ENCODE measurements at places on chromosomes 6 and 20.

DNA sequence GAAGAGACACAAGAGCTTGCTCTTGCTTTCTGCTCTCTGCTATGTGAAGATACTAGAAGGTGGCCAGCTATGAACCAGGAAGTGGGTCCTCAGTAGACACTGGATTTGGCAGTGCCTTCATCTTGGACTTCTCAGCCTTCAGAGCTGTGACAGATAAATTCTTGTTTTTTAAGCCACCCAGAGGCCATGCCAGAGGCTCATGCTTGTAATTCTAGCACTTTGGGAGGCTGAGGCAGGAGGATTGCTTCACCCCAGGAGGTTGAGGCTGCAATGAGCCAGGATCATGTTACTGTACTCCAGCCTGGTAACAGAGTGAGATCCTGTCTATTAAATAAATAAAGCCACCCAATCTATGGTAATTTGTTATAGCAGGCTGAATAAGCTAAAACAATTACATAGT is 185.5 kb upstream of the SALL4 start:
- H3K4me3 ChIP-seq, result no peak overlapping the region
- no peaks in the 10 kb centered on the region for H3K4me1 ChIP-seq
- H3K27ac ChIP-seq, result no peak overlapping the region
- no peaks in the 10 kb centered on the region for H3K36me3 ChIP-seq
- H3K27me3 ChIP-seq, result no peaks in the 10 kb centered on the region

DNA sequence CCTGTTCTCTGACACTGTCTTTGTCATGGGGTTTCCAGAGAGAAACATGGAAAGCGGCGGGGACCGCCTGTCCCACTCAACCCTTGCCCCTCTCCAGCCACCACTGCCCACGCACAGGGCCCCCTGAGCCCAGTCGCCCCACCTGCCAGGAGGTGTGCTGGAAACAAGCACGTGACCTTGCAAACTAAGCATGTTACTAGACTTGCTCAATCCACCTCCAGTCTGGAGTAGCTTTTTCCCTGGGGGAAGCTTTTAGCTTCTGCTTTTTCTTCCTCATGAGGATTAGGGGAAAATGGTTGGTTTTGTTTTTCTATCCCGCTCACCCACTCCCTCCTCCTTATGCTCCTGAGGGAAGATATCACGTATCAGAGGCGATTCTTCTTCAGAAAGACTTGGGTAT is 105.7 kb downstream of the PLEKHG1 start:
- H3K4me3 ChIP-seq, result no peak overlapping the region
- H3K4me1 ChIP-seq, result no peaks in the 10 kb centered on the region
- H3K36me3 ChIP-seq, result no peaks in the 10 kb centered on the region
- H3K27me3 ChIP-seq, result no peaks in the 10 kb centered on the region

- no peaks in the 10 kb centered on the region for H3K36me3 ChIP-seq
- no peak overlapping the region for H3K27ac ChIP-seq
- no peak for DNase-seq
- peak overlapping the region; percentile 78 for H3K4me3 ChIP-seq
Measured at GRCh38 chr6:131061041-131061750, 1.8 kb downstream of the EPB41L2 start.

- no peak overlapping the region for H3K4me3 ChIP-seq
- no peak overlapping the region for H3K27ac ChIP-seq
- H3K4me1 ChIP-seq, result peaks cover 60% of the 10 kb centered on the region
Measured at GRCh38 chr6:56727097-56727850, 84.6 kb upstream of the DST start.

DNA sequence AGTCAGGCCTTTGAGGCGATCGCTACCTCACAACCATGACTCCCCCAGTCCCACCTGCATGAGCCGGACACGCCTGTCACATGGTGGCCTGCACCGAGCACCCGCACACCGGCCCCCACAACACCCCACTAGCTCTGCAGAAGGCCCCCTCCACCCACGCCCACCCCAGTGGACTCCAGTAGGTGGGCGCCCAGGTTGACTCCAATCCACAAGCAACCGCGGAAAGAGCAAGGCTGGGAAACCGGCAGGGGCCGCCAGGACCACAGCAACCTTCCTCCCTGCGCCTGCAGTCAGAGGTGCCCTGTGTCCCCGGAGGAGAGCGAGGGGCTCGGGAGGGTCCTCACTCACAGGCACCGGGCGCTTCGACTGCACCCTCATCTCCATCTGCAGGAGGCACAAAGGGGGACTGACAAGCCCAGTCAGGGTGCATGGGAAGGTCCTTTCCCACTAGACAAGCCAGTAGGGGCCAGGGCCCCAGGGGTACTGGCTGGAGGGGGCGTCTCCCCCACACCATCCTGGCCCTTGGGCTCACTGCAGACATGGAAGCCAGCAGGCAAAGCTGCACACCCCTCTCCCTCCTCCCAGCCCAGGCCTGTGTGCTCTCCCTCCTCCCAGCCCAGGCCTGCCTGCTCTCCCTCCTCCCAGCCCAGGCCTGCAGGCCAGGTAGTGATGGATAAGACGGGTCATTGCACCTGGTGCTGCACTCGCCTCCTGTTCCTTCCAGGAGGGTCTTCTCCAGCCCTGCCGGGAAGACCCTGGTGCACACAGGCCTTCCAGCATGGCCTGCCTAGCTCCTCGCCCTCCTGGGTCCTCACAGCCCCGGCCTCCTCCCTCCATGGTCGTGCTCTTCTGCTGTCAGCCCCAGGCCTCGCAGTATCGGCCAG is 137.2 kb downstream of the DLL1 start:
- H3K27me3 ChIP-seq, result no peaks in the 10 kb centered on the region
- H3K27ac ChIP-seq, result peak overlapping the region; percentile 72
- H3K36me3 ChIP-seq, result no peaks in the 10 kb centered on the region
- no peak overlapping the region for H3K4me3 ChIP-seq
- no peak for DNase-seq

- no peaks in the 10 kb centered on the region for H3K27me3 ChIP-seq
- no peaks in the 10 kb centered on the region for H3K36me3 ChIP-seq
- DNase-seq, result no peak
- no peak overlapping the region for H3K4me3 ChIP-seq
Measured at GRCh38 chr6:133855991-133856370, 32.9 kb upstream of the TCF21 start.

DNA sequence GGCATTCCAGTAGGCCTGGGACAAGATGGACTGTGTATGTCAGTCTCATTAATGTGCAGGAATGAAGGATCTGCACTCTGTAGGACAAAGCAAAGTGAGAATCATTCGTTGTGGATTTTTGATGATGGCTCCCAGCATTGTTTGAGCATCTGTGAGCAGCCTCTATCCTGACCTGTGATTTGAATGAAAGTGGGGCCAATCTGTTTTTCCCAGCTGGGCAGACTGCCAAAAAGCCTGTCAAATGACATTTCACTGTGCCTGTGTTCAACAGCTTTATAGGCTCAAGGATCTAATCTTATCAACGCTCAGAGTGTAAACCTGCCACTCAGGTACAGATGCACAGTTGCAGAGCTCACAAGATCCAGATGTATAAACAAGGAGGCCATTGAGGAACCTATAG is 86.7 kb upstream of the SYNDIG1 start:
- H3K27ac ChIP-seq, result no peak overlapping the region
- no peaks in the 10 kb centered on the region for H3K36me3 ChIP-seq
- no peak for DNase-seq
- no peak overlapping the region for H3K4me3 ChIP-seq
- H3K4me1 ChIP-seq, result no peaks in the 10 kb centered on the region
- H3K27me3 ChIP-seq, result no peaks in the 10 kb centered on the region

DNA sequence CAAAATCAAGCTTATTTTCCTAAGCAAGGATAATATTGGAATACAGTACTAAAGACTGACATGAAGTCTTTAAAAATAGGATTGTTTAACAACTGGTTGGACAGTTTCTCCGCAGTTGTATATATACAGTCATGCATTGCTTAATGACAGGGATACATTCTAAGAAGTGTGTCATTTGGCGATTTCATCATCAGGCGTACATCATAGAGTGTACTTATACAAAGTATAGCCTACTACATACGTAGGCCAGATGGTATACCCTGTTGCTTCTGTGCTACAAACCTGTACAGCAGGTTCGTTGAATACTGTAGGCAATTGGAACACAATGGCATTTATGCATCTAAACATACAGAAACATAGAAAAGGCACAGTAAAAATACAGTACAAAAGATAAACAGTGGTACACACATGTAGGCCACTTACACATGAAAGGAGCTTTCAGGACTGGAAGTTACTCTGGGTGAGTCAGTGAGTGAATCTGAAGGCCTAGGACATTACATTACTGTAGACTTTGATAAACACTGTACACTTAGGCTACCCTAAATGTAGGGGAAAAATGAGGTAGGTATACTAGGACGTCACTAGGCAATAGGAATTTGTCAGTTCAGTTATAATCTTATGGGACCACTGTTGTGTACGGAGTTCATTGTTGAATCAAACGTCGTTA is 20.1 kb downstream of the HECA start:
- H3K27me3 ChIP-seq, result no peaks in the 10 kb centered on the region
- no peaks in the 10 kb centered on the region for H3K36me3 ChIP-seq
- H3K4me1 ChIP-seq, result peaks cover 40% of the 10 kb centered on the region

DNA sequence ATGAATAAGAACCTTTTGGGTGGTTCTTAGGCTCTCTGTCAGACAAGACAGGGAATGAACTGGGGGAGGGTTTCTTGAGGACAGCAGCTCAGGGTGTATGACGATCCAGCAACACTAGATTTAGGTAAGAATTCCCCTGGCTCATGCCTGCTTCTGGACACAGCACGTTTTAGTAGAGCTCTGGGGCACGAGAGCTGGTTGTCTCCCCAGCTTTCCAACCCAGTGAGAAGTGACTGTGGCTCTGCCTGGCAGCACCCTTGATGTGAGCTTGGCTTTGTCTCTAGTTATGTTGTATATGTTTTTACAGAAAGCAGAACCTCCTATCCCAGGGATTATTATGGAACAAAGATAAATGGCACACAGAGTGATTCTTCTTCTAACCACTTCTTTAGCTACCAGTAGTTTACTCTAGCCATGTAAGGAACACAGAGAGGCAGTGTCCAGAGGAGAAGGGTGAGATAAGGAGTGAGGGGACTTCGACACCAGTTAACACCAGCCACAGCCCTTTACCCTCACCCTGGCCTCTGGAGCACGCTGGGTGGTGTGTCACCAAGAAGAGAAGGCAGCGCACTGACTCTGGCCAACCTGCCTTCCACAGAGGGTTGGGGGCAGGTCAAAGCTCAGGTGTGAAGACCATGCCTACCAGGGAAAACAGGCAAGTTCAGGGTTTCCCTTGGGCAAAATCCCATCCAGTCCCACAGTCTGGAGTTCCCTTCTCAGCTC is 3.9 kb downstream of the APOBEC2 start:
- no peak for DNase-seq
- H3K4me3 ChIP-seq, result peak overlapping the region; percentile 5
- H3K4me1 ChIP-seq, result peaks cover 84% of the 10 kb centered on the region
- peak overlapping the region; percentile 99 for H3K27ac ChIP-seq
- H3K36me3 ChIP-seq, result peaks cover 5% of the 10 kb centered on the region

- no peaks in the 10 kb centered on the region for H3K27me3 ChIP-seq
- H3K36me3 ChIP-seq, result no peaks in the 10 kb centered on the region
- no peak overlapping the region for H3K27ac ChIP-seq
- no peak for DNase-seq
Measured at GRCh38 chr20:52303281-52303950, 111.8 kb upstream of the ZFP64 start.

DNA sequence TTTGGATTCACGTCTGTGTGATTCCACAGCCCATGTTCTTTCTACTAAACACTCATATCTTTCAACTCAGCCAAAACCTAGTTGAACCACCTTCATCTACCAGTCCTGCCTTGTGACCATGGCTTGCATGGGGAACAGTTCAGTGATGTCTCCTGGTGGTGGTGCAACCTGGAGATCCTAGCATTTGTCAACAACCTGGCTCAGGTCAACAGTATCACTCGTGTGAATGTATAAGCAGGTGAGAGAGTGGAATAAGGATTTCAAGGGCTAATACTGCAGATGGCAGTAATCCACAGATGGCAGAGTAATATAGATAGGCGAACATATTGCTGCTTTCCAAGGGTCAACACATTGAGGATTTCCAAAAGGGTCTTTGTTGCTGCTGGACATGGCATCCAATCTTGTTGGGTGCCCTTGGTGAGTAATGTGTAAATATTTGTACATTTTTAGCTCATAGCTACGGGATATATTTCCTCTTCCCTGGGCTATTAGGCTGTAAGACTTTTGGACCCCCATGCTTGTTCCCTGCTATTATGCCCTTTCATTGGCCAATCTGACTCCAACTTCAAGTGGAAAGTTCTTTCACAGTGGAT is 13.4 kb downstream of the PBOV1 start:
- peaks cover 6% of the 10 kb centered on the region for H3K4me1 ChIP-seq
- H3K36me3 ChIP-seq, result no peaks in the 10 kb centered on the region
- no peak overlapping the region for H3K4me3 ChIP-seq
- no peak overlapping the region for H3K27ac ChIP-seq
- H3K27me3 ChIP-seq, result no peaks in the 10 kb centered on the region

- no peaks in the 10 kb centered on the region for H3K36me3 ChIP-seq
- H3K27ac ChIP-seq, result no peak overlapping the region
- no peaks in the 10 kb centered on the region for H3K4me1 ChIP-seq
- no peak for DNase-seq
- H3K4me3 ChIP-seq, result no peak overlapping the region
Measured at GRCh38 chr6:27829453-27830211, 82.6 kb downstream of the OR2B2 start.

- no peak overlapping the region for H3K4me3 ChIP-seq
- no peaks in the 10 kb centered on the region for H3K36me3 ChIP-seq
- no peak overlapping the region for H3K27ac ChIP-seq
- H3K4me1 ChIP-seq, result peaks cover 6% of the 10 kb centered on the region
- no peak for DNase-seq
Measured at GRCh38 chr6:39882531-39882899, 51.7 kb downstream of the MOCS1 start.

DNA sequence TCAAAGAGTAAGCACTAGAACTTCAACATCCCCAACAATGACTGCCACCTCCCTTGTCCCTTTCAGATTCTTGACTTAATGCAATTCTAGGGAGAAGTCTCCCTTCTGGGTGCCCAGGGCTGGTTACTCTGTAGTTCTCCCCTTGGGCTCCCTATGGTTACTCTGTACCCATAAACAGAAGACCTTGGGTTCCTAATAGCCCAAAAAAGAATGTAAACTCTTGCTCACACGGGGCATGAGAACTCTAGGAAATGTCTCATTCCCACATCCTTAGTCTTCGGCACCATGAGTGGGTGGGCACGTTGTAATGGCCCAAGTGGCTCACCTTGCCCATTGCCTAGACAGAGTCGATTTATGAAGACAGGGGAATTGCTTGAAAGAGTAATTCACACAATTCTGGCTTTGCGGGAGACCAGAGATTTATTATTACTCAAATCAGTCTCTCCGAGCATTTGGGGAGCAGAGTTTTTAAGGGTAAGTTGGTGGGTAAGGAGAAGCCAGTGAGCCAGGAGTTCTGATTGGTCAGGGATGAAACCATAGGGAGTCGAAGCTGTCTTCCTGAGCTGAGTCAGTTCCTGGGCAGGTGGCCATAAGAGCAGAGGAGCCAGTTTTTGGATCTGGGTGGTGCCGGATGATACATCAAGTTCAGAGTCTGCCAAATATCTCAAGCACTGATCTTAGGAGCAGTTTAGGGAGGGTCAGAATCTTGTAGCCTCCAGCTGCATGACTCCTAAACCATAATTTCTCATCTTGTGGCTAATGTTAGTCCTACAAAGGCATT is 61.2 kb upstream of the SIRPG start:
- no peaks in the 10 kb centered on the region for H3K36me3 ChIP-seq
- no peaks in the 10 kb centered on the region for H3K27me3 ChIP-seq
- DNase-seq, result no peak

- peak; percentile 88 for DNase-seq
- no peaks in the 10 kb centered on the region for H3K36me3 ChIP-seq
- peaks cover 16% of the 10 kb centered on the region for H3K4me1 ChIP-seq
- peak overlapping the region; percentile 89 for H3K27ac ChIP-seq
- no peak overlapping the region for H3K4me3 ChIP-seq
Measured at GRCh38 chr20:16283978-16284377, 289.3 kb downstream of the KIF16B start.

- H3K4me3 ChIP-seq, result no peak overlapping the region
- no peak for DNase-seq
- no peaks in the 10 kb centered on the region for H3K36me3 ChIP-seq
- H3K4me1 ChIP-seq, result no peaks in the 10 kb centered on the region
- H3K27me3 ChIP-seq, result no peaks in the 10 kb centered on the region
Measured at GRCh38 chr20:19098806-19099578, 113.5 kb upstream of the SLC24A3 start.
